NCI-H2107 (cell line): ENCODE measurements at places on chromosomes 16 and 17.

DNA sequence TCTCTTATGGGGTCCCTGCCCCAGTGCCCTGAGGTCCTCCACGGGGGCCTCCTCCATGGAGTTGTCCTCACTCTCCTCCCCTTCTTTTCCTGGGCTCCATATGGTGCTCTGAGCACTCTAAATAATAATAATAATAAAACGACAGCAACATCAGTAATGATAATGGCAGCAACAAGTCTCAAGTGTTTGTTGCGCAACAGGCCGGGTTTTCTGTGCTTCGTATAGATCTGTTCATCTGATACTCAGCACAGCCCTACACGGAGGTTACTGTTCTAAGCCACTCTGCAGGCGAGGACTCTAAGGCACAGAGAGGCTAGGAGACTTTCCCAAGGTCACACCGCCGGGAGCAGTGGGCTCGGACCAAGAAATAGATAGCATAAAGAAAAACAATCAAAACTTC lies 13.7 kb downstream of the CIBAR2 start:
- no peak for DNase-seq

GRCh38 chr16:9039210-9039609 lies 52.2 kb upstream of the HAPSTR1 start:
- DNase-seq, result no peak

- DNase-seq, result no peak
Observed at GRCh38 chr17:540631-541030, 174.0 kb downstream of the VPS53 start.

- DNase-seq, result no peak
Observed at GRCh38 chr16:22661161-22661647, 150.5 kb downstream of the NPIPB5 start.

DNA sequence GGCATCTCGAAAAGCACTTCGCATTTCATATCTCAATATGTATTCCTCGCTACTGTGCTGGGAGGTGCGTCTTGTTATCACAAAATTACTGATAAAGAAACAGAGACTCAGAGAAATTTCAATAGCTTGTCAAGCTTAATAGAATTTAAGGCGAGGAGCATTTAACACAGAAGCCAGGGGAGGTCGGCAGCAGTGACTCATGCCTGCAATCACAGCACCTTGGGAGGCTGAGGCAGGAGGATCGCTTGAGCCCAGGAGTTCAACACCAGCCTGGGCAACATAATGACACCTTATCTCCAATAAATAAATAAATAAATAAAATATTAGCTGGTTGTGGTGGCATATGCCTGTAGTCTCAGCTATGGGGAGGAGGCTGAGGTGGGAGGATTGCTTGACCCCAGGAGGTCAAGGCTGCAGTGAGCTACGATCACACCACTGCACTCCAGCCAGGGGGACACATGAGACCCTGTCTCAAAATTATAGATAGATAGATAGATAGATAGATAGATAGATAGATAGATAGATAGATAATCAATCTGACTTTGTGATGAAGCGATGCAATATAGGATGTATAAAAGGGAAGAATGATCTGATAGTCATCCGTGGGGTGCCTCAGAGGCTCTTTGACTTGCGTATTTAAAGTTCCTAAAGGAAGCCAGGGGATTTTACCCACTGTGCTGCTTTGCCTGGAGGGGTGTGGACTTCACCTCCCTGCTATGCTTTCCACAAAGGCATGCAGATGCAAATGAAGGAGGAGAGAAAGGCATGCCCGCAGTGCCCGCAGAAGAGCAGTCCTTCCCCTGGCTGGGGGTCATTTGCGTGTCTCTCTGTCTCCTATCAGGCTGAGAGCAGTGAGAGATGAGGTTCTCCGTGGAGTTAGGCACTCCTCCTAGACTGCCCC lies 15.9 kb upstream of the USP10 start:
- no peak for DNase-seq
